ENCODE measurements at places on chromosomes 7 and 10.
A peak's percentile ranks its signal among the peaks of the same experiment; 100 is the strongest.

GRCh38 chr7:32416846-32417245, 73.3 kb downstream of the LSM5 start:
- DNase-seq: no peak

GRCh38 chr10:102509387-102509786, 5.6 kb downstream of the SUFU start:
- no peak for DNase-seq

DNA sequence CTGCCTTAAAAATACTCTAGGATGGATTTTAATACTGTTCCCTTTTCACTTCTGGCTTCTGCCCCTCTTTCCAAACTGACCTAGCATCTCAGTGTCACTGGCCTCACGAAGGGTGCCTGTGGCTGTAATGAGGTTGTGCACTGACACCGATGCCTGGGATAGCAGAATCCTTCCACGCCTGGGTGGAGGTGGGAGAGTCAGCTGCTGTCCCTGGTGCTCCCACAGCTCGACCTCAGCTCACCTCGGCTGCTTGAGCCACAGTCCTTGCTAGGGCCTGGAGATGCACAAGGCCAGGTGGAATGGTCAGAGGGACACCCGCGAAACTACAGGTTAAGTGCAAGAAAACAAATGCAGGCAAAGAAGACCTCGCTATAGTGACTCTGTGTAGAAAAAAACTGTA, 123.4 kb upstream of the ACBD5 start:
- DNase-seq: no peak

DNA sequence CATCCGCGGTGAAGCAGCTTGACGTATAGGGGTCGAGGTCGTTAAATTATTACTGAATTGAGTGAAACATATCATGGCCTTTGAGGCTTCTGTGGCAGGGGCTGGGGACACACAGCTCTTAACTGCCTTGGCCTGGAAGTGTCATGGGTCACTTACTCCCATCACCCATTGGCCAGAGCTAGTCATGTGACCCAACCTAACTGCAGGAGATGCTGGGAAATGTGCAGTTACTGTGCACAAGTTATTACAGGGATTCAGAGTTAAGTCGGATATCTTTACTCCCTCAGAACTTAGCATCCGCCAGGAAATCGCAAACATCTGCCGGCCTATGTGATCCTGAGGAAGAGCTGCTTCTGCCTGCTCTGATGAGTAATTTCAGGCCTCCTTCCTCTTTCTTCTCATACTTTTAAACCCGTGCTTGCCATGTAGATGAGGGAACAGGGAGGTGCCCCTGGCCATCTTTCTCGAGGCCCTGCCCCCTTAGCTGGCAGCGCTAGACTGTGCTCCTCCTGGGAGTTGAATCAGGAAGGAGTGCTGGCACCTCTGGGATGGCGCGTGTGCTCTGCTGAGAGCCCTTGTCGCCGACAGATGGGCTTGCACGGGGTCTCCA, 203.6 kb downstream of the TCF7L2 start:
- DNase-seq: no peak

GRCh38 chr10:112956631-112957350, 6.7 kb downstream of the TCF7L2 start:
- no peak for DNase-seq

DNA sequence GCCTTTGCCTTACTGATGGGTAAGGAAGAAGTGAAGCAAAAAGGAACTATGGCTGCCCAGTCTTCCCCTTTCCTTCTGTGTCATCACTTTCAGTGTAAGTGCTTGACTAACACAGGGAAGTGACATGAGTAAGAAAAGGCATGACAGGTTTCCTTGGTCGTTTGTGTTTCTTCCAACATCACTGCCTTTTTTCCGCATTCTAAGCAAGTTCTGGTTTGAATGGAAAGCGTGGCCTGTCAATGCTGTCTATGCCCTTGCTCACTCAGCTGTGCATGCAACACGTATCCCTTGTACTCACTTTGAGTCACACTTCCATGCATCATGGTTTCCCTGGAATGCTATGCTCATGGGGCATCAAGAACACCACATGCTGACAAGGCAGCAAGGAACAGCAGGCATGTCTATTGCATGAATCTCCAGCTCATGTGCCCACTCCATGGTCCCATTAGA, 111.8 kb downstream of the OAT start:
- DNase-seq: peak; percentile 2

DNA sequence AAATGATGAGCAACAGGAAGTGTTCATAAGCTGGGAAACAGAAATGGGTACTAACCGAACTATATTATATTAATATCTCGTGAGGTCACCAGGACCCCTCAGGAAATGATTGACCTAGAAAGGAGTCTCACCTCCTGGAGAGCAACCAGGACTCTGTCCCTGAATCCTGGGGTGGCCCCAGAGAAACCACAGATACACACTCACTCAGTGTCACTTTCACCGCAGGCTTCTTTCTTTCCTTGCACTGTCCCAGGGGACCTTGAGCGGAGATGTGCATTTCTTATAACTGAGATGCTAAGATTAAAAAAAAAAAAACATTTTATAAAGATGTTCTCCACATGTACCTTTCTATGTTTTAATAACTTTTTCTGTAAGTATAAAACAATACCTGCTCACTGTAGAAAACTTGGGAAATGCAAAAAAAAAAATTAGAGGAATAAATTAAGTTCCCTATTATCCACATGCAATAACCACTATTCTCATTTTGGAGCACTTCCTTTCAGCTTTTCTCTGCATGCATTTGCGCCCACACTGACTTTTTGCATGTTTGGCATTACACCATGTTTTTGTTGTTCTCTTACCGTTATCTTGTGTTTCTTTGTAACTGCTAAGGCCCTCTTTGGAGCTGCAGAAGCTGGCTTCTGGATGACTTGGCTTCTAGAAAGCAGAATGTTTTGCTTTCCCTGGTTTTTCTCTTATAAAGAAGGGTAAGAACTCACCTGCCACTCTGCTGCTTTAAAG, 15.0 kb downstream of the NOD1 start:
- no peak for DNase-seq

Data from activated CD4-positive, alpha-beta T cell treated with anti-CD3 and anti-CD28 coated beads, Interleukin-2, Interleukin-4, amounts not matched to agents 100 ng/mL and 50 ng/mL, durations not matched to agents 16 hours and 8 hours (primary cell).